ENCODE measurements at places on chromosomes 3 and 15.

GRCh38 chr3:65945480-65945879 lies 93.2 kb downstream of the MAGI1 start:
- DNase-seq = no peak

DNA sequence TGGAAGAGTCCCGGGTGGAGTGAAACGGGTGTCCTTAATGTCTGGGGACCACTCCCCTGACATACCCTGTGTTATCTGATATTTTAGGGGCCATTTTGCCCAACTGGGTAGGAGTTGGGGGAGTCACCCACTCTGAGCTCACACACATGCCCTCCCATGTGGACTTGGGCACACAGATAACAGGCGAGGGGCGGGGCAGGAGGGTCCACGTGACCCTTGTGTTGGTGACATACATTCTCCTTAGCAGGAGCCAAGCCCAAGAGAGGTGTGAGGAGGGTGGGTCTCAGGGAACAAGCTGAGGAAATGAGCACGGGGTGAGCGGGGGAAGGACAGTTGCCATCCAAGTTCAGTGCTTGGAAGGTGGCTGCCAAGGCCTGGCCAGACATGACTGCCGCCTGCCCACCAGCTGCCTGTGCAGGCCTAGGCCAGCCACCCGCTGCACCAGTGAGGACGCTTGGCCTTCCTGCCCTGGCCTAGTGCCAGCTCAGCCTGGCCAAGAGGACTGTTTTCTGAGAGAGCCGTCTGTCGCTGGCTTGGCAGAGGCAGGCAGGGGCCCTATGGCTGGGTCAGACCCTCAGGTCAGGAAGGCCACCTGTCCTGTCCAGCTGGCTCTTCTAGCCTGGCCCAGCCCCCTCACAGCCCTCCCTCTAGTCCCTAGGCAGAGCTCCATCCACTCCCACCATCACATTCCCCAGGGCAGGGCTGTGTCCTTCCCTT lies 31.3 kb upstream of the TMEM115 start:
- no peak for DNase-seq

- no peak for DNase-seq
These were observed 147.7 kb upstream of the BHLHE40 start for GRCh38 chr3:4831580-4831950.

DNA sequence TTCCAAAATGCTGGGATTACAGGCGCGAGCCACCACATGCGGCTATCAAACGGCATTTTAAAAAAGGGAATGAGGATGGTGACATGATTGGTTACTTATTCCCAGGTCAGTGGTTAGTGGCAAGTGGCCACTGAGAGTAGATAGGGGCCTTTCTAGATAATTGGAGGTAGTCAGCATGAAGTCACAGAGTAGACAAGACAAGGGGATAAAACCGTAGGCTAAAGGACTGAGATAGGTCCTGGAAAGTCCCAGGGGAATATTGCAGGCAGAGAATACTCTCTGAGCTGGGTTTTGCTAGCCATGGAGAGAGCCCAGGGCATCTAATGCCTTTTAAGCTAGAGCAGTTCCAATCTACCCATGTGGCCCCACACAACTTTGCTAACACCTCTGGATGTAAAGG lies 52.2 kb downstream of the KCNAB1 start:
- DNase-seq = no peak

- no peak for DNase-seq
These were observed 17.0 kb upstream of the STT3B start for GRCh38 chr3:31515486-31516284.

DNA sequence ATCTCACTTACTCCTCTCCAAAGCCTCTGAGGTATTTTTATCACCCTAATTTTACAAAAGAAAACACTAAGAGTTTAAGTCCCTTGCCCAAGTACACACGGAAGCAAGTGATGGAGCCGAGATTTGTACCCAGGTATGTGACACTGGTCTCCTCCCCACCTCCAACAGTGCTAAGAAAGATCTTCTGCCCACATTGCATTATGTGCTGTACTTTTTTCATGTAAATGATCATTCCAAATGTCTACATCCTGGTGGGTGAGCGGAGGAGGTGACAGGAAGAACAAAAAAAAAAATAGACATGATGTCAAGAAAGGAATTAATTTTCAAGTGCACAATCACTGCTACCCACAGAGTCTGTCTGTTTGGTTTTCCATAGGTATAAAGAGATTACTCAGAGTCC lies 694.1 kb downstream of the FHIT start:
- no peak for DNase-seq

- DNase-seq = no peak
These were observed 46.5 kb upstream of the PIK3CB start for GRCh38 chr3:138881233-138881632.

DNA sequence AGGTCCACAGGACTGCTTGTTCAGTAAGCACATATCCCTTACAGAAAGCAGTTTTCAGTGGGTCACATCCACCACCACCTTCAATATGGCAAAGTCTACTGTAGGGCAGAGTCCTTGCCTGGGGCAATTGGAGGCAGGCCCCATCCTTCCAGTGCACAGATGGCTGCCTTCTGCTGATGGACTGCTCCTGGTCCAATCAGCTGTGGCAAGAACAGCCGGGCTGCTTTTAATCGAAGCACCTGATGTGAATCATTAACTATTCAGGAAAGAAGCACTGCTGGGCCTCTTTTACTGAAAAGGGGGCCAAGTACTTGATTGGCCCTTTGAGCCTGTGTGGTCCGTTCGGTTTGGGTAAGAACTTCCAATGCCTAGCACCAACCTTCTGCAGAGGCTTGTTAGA lies 24.4 kb downstream of the LARS2 start:
- DNase-seq = no peak

- no peak for DNase-seq
These were observed 11.1 kb downstream of the LRCH3 start for GRCh38 chr3:197801891-197802778.

DNA sequence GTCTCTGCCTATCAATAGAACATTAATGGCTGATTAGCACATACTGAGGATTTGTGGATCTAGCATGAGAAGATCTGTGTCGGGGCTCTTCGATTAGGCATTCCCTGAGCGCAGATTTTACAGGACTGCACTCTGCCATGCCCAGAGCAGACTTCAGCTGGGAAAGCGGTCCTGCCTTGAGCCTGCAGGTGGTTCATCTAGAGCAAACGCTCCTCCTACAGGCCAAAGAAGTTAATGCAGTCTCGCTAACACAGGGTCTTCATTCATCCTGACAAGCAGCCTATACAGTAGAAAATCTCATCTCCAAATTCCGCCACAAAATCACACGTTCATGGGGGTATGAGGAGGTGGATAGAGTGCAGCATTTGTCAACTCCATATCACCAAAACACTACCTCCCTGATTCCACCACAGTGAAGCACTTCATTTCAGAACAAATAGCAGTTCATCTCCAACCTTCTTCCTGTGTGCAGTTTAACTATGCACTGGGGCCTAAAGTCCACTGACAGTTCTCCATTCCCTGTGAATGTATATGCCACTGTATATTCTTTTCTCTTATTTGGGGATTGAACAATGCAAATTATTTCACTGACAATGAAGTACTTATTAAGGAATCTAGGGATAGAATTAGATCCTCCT lies 405.8 kb downstream of the IGSF11 start:
- no peak for DNase-seq

DNA sequence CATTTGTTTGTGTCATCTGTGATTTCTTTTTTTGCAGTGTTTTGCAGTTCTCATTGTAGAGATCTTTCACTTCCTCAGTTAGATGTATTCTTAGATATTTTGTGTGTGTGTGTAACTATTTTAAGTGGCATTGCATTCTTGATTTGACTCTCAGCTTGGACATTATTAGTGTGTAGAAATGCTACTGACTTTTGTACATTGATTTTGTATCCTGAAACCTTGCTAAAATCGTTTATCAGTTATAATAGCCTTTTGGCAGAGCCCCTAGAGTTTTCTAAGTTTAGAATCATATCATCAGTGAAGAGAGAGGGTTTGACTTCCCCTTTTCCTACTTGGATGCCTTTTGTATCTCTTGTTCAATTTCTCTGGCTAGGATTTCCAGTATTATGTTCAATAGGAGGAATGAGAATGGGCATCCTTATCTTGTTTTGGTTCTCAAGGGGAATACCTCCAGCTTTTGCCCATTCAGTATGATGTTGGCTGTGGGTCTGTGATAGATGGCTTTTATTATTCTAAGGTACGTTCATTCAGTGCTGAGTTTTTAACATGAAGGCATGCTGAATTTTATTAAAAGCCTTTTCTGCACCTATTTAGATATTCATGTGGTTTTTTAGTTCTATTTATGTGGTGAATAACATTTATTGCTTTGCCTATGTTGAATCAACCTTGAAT lies 211.7 kb downstream of the MBNL1 start:
- no peak for DNase-seq

DNA sequence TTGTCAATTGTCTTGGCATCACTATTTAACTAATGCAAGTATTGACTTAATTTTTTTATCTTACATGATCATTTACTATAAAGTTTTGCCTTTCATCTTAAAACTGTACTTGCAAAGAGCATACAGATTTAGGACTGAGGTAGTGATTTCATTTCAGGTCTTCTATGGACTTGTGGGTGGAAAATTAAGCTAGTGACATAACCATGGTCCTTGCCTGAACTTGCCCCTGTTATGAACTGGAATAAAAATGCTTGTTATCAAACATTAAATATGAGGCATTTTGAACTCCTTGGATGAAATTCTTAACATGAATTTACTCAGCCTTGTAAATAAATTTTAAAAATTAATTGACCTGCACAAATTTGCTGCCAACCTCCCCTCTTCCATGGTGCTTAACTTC lies 712.0 kb downstream of the NAALADL2 start:
- no peak for DNase-seq

DNA sequence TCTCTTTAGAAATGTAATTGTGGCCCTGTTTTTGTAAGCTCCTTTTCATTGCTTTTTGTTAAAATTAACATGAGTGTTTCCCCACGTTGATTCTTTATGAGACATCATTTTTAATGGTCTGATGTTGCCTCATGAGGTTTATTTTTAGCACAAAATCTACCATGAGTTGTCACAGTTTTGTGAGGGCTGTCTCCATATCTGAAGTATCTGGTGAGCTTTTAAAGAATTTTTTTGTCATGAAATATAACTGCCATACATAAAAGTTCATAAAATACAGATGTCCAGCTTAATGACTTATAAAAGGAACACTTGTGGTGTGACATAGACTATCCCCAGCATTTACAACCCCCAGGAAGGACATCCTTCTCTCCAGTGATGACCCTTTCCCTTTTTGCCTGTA lies 34.3 kb upstream of the CEMIP start:
- no peak for DNase-seq

DNA sequence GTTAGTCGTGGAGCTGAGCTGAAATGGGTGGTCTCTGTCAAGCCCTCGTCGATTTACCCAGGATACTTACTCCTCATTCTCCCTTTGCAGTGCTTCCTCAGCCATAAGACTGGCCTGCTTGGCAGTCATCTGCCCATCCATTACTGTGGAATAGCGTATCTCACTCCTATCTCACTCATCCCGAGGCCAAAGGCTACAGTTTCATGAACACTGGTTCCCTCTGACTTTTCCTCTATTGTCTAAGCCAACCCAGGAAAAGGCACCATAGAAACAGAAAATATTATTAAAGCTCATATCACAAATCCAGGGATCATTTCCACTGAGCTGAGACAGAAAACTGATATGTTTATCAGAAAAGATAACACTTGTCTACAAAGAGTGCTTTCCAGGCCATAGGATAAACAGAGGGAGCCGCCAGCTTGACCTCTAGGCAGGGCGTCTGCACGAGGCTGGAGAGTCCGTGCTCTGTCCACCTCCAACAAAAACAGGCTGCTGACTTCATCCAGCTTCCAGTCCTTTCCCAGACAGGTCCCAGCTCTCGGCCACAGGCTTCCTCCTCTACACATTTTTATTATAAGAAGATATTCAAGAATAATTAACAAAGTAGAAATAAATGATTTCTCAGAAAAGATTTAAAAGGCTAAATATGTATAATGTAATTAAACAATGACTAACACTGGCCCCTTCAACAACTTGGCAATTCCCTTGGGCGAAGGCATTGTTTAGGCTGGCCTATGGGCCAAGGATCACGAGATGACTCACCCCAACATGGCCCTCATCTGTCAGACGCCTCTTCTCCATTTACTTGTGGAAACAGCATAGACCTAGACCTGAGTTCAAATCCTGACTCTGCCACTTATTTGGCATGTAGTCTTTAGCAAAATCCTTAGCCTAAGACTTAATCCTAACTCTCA lies 27.4 kb upstream of the BOC start:
- no peak for DNase-seq

GRCh38 chr15:52709187-52709981 lies 30.2 kb upstream of the ATOSA start:
- DNase-seq = no peak

GRCh38 chr3:115085197-115085865 lies 61.8 kb downstream of the ZBTB20 start:
- DNase-seq = no peak

- no peak for DNase-seq
These were observed 261.2 kb upstream of the LRRFIP2 start for GRCh38 chr3:37435572-37435971.

GRCh38 chr15:34214135-34214534 lies 4.2 kb upstream of the KATNBL1 start:
- DNase-seq = no peak

GRCh38 chr15:76169018-76169417 lies 109.2 kb downstream of the TMEM266 start:
- no peak for DNase-seq
